ENCODE measurements at places on chromosomes 7 and 10. TPM values are rescaled to one million over a fixed set of nuclear protein-coding genes. Genes with fewer than 3 reads are reported as not detected.

- no peak for DNase-seq
Measured at GRCh38 chr7:5197811-5198210, 7.8 kb downstream of the WIPI2 start.

The LBX1 gene
- 0.33 TPM for polyA plus RNA-seq

The RBM20 gene
- 1.8 TPM for polyA plus RNA-seq

- DNase-seq = no peak
Measured at GRCh38 chr7:82423446-82423845, 20.1 kb downstream of the CACNA2D1 start.

The TMEM176A gene
- polyA plus RNA-seq = 4.2 TPM

Measured in left lung (tissue), 14 donors.